ENCODE measurements at places on chromosomes 3 and 15.

DNA sequence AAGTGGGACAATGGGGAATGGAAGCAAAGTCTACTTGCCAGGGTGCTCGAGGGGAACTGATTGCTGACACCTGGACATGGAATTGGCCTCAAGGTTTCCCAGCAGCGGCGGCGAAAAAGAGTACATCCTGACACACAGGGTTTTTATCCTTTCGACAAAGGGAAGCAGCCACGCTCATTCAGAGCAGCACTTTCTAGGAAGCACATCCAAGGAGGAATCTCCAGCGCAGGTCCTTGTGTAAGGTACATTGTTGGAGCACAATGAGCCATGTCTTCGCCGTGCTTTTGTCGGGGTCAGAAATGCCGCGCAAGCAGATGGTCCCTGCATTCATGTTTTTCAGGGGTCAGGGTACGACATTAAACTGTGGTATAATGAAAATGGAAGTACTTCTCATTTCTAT lies 16.8 kb downstream of the CACNA1D start:
- no peak overlapping the region for H3K27ac ChIP-seq
- no peaks in the 10 kb centered on the region for H3K36me3 ChIP-seq
- peaks cover 5% of the 10 kb centered on the region for H3K27me3 ChIP-seq
- DNase-seq, result no peak

DNA sequence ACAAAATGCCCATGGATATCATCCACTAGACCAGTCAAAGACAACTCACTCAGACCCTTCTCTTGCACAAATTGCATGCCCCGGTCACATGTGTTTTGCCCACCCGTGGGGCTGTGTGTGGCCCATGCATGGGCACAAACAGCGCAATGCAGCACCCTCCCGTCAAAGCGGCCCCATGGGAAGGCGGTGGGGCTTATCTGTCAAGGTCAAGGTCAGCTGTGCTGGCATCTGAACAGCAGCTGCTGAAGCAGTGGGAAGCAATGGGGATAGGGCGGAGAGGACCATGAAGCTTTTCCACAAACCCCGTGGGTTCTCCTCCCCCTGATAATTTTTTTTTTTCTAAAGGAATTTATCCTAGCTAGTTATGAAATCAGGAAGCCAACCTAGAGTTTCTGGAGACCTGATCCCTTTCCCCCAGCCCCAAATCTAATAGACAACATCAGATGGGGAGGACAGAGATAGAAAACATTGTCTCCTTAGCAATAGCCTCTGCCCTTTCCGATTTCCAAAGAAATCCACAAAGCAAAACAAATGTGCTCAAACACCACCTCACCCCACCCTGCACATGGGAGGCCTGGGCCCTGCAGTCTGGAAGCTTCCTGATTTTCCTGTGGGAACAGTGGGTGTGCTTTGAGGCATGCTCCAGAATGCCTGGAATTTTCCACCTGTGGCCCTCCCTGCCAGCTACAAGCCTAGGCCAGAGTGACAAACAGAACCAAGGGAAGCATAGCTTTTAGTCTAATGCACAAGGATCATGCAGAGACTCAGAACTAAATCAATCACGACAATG lies 84.4 kb downstream of the BDH1 start:
- H3K4me3 ChIP-seq, result no peak overlapping the region
- DNase-seq, result no peak
- no peaks in the 10 kb centered on the region for H3K27me3 ChIP-seq
- no peaks in the 10 kb centered on the region for H3K36me3 ChIP-seq

DNA sequence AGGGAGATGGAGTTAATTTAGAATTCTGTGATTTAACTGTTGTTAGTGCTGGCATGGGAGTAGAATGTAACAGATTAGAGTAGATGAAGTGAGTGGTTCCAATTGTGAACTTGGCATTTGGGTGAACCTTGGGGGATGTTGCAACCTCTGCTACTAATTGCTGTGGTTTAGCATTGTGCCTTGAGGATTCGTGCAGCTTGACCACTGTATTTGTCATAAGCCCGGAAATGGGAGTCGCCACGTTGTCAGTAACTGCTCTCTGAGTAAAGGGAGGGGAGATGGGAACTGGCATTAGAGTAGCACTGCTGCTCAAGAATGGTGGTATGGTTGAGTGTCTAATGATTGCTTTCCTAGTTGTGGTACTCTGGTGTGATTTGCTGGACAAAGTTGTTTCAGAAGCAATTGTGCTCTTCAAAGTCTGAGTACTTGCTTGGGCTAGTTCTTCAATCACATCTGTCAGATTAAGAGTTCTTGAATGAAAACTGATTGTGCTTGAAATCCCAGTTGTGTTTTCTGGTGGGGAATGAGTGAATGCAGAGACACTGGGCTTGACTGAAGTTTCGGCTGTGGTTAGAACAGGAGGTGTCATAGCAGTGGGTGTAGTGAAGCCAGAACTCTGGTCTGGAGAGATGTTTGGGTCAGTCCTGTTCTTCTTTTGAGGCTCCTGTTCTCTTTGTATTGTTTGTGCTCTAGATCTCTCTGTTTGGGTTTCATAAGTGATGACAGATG lies 15.4 kb downstream of the IGSF10 start:
- H3K27me3 ChIP-seq, result no peaks in the 10 kb centered on the region
- H3K4me1 ChIP-seq, result no peaks in the 10 kb centered on the region
- no peak overlapping the region for H3K27ac ChIP-seq
- H3K36me3 ChIP-seq, result no peaks in the 10 kb centered on the region

- H3K27ac ChIP-seq, result no peak overlapping the region
- DNase-seq, result no peak
- peaks cover 14% of the 10 kb centered on the region for H3K36me3 ChIP-seq
- H3K4me3 ChIP-seq, result no peak overlapping the region
- H3K4me1 ChIP-seq, result no peaks in the 10 kb centered on the region
Measured at GRCh38 chr3:14899993-14900618, 47.3 kb upstream of the NR2C2 start.

- no peaks in the 10 kb centered on the region for H3K4me1 ChIP-seq
- no peak overlapping the region for H3K27ac ChIP-seq
- no peak for DNase-seq
- peaks cover 4% of the 10 kb centered on the region for H3K27me3 ChIP-seq
Measured at GRCh38 chr3:71713041-71713440, 12.2 kb downstream of the EIF4E3 start.

DNA sequence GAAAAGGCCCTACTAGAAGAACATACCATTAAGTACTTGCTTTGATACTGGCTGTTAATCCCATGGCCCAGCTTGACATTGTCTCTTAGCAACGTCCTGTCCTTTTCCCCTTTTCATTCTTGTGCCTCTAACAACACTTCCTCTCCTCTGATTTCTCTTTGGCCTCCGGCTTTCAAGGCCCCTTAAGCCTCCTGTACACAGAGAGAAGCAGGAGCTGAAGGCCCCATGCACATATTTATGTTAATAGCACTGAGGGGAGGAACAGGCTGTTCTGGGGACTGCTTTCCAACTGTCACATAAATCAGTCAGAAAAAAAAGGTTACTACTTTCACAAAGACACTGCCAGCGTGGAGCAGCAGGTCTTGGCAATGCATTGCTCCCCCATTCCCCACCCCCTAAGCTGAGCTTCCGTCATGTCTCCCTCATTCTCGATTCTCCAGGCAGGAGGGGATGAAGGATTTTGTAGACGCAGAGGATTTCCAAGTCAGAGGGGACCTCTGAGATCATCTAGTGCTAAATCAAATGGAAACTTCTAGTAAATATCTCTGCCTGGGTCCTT lies 257.4 kb upstream of the ADAMTS9 start:
- H3K27ac ChIP-seq, result peak overlapping the region; percentile 7
- H3K36me3 ChIP-seq, result no peaks in the 10 kb centered on the region
- H3K4me1 ChIP-seq, result peaks cover 12% of the 10 kb centered on the region
- H3K4me3 ChIP-seq, result no peak overlapping the region

GRCh38 chr15:94930960-94931359 lies 699.6 kb downstream of the MCTP2 start:
- no peak overlapping the region for H3K4me3 ChIP-seq
- H3K4me1 ChIP-seq, result peaks cover 4% of the 10 kb centered on the region
- no peaks in the 10 kb centered on the region for H3K27me3 ChIP-seq
- H3K27ac ChIP-seq, result no peak overlapping the region
